SK-N-DZ (cell line): ENCODE measurements at places on chromosomes 1 and 21.
A peak's percentile ranks its signal among the peaks of the same experiment; 100 is the strongest.

DNA sequence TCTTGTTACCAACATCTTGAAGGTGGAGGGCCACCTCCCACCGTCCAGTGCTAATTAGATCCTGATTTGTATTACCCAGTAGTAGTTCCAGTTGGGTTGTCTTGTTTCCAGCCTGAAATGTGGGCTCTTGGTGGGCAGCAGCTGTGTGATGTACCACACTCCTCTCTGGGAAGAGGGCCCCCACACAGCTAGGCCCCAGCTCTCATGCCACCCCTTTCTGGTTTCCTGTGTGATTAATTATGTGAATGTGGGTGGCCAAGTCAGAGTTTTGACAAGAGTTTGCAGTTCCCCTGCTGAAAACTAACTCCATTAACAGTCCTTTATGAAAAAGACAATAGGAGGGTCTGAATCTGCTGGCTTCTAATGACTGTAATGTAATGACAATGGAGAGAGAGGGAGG is 3.8 kb downstream of the HMGB4 start:
- DNase-seq: no peak

- DNase-seq: no peak
Observed at GRCh38 chr1:238063454-238063853, 172.7 kb upstream of the ZP4 start.

DNA sequence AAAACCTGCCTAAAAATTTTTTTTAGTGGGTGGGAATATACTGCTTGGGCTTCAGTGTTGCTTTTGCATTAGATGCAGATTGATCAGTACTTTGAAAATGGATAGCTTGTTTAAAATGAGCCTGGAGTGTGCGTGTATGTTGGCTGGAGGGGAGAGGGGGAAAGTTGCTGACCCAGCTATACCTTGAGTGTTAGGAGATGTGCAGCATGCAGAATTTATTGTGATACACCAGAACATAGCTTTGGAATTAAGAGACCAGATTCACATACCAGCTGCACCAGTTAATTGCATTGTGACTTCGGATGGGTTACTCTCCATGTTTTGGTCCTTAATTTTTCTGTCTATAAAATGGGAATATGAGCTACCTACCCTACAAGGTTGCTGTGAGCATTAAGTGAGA is 60.4 kb downstream of the PRDM2 start:
- no peak for DNase-seq

GRCh38 chr1:22877112-22877915 is 95.4 kb downstream of the LACTBL1 start:
- DNase-seq: no peak

DNA sequence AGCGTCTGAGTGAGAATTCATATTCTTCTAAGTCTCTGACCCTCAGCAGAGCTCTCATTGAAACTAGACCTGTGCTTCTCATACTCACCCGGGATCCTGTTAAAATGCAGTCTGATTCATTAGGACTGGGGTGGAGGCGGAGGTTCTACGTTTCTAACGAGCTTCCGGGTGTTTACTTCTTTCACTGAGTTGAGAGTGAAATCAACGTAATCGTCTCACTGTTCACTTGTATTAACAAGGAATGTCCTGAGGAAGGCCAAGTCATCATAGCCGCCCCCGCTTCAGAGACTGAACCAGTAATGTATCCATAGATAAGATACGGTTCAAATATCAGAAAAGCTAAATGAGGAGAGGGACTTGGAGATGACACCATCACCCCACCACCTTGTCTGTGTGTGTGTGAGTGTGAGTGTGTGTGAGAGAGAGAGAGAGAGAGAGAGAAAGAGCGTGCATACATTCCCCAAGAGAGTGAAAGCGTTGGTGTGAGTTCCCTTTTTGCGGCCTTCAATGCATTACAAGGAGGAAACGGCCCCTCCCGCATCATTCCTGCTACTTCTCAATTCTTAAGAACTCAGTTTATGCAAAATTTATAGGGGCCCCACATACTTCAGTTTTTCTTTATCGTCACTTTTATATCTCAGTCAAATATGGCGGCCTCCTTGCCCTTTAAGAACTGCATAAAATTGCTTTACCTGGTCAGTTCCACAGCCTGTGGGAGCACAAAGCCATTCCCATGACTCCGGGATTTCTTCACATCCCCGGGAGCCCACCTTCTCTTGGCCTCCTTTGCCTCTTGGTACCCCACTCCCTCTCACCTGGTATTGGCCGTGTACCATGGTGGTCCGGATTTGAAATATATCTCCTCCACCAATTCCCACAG is 19.8 kb downstream of the KMO start:
- no peak for DNase-seq

- no peak for DNase-seq
Observed at GRCh38 chr1:89311757-89312156, 39.1 kb upstream of the GBP5 start.

DNA sequence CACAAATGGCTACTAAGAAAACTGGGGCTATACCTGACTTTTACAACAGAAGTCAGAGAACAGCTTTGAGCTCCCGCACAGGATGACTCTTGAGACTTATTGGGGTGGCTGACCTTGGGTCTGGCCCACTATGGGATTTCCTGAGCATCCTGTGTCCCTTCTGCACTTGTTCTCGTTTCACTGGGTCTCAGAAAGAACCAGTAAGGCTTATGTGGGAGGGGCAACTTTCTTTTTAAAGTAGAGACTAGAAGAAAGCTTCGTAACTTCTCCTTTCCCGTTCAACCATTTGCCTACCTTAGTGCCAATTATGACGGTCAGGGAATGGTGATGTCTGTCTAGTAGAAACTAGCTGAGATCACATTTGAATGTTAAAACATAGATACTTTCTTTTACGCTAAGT is 59.5 kb upstream of the C1orf105 start:
- no peak for DNase-seq

- DNase-seq: peak; percentile 78
Observed at GRCh38 chr1:156359973-156360372, 9.0 kb upstream of the RHBG start.

- no peak for DNase-seq
Observed at GRCh38 chr1:23903754-23904153, 9.4 kb downstream of the CNR2 start.

- no peak for DNase-seq
Observed at GRCh38 chr1:89995598-89996449, 914 bp downstream of the ZNF326 start.

GRCh38 chr1:3238703-3239278 is 169.8 kb downstream of the PRDM16 start:
- no peak for DNase-seq

DNA sequence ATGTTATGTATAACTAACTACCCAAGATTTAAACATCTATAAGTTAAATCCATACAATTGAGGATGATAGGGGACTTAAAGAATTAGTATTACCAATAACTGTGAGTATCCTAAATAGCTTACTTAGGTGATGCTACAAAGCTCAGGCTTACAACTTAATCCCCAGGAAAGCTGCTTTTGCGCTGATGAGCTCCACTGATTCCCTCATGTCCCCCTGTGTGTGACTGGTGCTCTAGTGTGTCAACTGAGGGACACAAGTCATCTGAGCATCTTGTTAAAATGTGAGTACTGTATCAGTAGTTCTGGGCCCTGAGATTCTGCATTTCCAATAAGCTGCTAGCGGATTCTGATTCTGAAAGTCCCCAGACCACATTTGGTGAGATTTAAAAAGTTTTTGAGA is 1458.8 kb downstream of the MRPL39 start:
- no peak for DNase-seq

- no peak for DNase-seq
Observed at GRCh38 chr21:40553781-40554180, 293.2 kb downstream of the DSCAM start.

GRCh38 chr1:199855580-199855979 is 171.9 kb upstream of the NR5A2 start:
- no peak for DNase-seq

DNA sequence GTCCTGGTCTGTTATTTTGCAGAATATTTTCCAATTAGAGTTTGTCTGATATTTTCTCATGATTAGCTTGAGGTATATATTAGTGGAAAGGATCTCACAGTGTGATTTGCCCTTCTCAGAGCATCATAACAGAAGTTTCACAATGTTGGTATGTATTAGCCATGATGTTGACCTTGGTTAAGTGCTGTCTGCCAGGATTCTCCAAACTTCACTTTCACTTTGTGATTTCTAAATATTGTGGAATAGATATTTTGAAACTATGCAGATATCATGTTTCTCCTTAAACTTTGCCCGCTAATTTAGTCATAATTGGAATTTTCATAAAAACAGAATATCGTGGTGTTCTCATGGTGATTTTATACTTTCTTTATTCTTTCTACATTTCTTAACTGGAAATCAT is 98.0 kb upstream of the DEPDC1 start:
- DNase-seq: no peak

- no peak for DNase-seq
Observed at GRCh38 chr1:24970926-24971875, 41.1 kb upstream of the RUNX3 start.

DNA sequence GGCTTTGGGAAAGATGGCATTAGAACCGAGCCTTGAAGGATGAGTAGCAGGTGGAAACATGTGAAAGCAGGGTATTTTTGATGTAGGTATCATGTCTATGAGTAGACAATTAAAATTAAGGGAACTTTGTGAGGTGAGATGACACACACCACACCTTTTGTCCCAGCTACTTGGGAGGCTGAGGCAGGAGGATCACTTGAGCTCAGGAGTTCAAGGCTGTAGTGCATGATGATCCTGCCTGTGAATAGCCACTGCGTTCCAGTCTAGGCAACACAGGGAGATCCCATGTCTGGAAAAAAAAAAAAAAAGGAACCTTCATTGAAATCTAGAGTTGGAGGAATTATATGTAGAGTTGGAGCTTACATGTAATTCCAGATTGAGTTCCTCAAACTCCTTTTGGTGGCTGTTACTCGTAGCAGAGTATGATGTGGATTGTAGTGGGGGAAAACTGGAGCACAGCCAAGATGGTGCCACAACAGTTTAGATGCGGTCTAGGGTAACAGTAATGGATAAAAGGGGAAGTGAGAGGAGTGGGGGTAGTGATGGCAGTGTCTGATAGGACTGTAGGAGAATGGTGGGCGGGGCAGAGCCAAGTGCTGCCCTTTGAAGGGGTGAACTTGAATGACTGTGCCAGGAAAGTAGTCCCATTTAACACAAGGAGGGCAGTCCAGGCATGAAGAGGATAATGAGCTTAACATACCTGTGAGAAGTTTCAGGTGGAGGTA is 17.4 kb downstream of the AK4 start:
- DNase-seq: no peak

GRCh38 chr1:67983867-67984266 is 66.6 kb downstream of the DIRAS3 start:
- no peak for DNase-seq

DNA sequence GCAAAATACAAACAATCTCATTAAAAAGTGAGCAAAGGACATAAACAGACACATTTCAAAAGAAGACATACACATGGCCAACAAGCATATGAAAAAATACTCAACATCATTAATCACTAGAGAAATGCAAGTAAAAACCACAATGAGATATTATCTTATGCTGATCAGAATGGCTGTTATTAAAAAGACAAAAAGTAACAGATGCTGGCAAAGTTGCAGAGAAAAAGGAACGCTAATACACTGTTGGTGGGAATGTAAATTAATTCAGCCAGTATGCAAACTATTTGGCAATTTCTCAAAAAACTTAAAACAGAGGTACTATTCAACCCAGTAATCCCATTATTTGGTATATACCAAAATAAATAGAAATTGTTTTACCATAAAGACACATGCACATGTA is 32.2 kb upstream of the TNFSF18 start:
- DNase-seq: no peak

- DNase-seq: no peak
Observed at GRCh38 chr1:41708332-41708731, 210.4 kb downstream of the HIVEP3 start.

GRCh38 chr21:29827236-29827635 is 112.6 kb downstream of the GRIK1 start:
- no peak for DNase-seq

- no peak for DNase-seq
Observed at GRCh38 chr1:52534928-52535764, 17.7 kb downstream of the TUT4 start.

GRCh38 chr1:192793983-192794767 is 14.7 kb upstream of the RGS2 start:
- DNase-seq: no peak

DNA sequence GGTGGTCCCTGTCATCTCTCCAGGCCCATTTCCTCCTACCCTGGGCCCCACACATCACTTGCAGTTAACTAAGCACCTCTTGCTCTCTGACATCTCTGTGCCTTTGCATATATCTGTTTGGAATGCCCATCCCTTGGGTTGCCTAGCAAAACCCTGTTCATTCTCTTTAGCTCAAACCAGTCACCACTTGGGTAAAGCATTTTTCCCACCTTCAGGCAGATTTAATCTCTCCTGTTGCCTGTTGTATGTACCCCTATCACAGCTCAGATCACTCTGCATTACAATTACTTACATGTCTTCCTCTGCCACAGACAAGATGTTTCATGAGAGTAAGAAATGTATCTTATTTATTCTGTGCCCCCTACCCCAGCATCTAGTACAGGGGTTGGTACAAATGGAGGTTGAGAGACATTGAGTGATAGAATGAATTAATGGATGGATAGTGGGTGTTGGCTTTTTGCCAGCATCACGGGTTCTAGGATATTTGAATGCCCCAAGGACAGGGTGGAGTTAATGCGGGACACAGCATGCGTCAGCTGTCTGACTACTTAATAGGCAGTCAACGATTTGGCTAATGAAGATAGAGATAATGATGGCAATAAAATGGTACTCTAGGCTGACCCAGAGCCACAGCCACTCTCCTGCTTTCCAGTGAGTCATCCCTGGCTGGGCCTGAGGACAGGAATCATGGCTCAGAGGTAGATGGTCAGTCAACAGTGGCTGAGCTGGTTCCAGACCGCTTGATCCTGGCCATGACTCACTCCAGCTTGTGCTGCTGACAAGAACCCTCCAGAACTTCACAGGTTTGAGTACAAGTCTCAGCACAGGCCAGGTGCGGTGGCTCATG is 6.5 kb downstream of the NR0B2 start:
- no peak for DNase-seq

- peak; percentile 30 for DNase-seq
Observed at GRCh38 chr1:241356187-241356518, 852 bp downstream of the RGS7 start.

- peak; percentile 87 for DNase-seq
Observed at GRCh38 chr1:116855773-116856201, 53.9 kb upstream of the PTGFRN start.

GRCh38 chr1:6743189-6744101 is 41.8 kb upstream of the CAMTA1 start:
- no peak for DNase-seq

DNA sequence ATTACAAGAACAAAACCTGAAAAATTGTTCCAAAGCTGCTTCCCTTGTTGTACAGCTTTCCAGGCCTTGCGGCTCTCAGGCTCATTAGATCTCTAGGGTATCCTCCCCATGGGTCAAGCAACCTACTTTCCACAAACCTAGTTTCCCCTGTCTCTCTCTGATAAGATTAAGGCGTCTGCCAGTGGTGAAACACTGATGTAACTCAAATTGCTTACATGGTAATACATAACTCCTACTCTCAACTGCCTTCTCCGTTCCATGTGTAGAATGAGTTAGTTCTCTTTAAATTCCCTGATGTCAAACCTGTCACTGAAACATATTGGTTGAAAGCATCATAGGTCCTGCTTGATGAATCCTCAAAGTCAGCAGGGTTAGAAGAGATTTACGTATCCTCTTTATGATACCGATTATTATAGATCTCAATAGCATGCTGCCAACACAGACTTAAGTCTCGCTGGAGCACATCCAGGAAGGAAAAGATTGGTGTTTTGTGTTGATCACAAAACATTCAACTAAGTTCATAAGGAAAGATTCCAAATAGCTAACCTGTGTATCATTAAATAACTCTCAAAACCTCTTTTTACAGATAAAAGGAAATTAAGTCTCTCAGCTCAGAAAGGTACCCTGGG is 10.6 kb downstream of the PPP1R15B start:
- DNase-seq: no peak

GRCh38 chr1:201841265-201841912 is 12.4 kb downstream of the IPO9 start:
- DNase-seq: no peak
